Globus pallidus (tissue), 1 donor: ENCODE measurements at places on chromosomes 7 and 10.

- no peak for DNase-seq
These were observed 21.8 kb upstream of the YWHAG start for GRCh38 chr7:76380623-76380966.

- no peak for DNase-seq
These were observed 243.0 kb upstream of the KLF6 start for GRCh38 chr10:4028027-4028471.

DNA sequence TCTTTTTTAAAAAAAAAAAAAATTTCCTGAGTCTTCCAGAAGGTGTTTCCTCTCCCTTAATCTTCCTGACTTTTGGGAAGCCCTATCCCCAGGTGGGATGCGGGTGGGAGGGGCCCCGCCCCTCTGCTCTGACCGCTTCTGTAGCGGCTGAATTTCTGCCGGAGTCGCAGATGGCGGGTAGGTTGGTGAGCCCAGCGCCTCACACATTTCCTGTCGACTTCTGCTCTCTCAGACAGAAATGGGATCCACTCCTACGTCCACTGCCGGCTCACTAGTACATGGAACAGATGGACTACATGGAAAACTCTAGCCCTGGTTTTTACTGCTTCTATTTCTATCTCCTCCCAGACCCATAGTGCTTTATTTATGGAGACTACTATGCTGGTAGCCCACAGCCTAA lies 90.9 kb downstream of the NEUROD6 start:
- DNase-seq = no peak

GRCh38 chr10:103706762-103707161 lies 148.6 kb downstream of the SH3PXD2A start:
- no peak for DNase-seq

GRCh38 chr10:121639416-121639815 lies 41.2 kb upstream of the FGFR2 start:
- DNase-seq = no peak

GRCh38 chr7:47439181-47439667 lies 142.7 kb downstream of the TNS3 start:
- DNase-seq = no peak

GRCh38 chr10:132834311-132834761 lies 48.4 kb upstream of the NKX6-2 start:
- no peak for DNase-seq

- no peak for DNase-seq
These were observed 18.9 kb upstream of the ZNF736 start for GRCh38 chr7:64294701-64295420.

GRCh38 chr7:91694351-91694841 lies 186.1 kb downstream of the MTERF1 start:
- DNase-seq = no peak

GRCh38 chr7:128303643-128304042 lies 40.1 kb downstream of the RBM28 start:
- no peak for DNase-seq

DNA sequence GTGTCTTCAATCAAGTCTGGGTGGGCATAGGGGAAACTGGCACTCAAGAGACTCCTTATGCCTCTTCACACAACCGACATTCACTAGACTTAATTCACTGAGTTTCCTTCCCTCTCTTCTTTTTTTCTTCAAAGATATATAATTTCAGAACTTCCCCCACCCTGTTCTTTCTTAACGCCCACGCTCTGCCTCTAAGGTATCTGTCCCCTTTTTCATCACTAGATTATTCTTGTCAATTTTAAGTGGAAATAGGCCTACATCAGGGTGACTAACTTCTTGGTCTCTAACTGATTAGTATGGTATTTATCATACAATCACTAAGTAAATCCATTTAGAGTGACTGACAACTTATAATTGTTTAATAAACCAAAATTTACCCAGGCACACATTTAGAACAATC lies 126.7 kb downstream of the CDCA7L start:
- no peak for DNase-seq

DNA sequence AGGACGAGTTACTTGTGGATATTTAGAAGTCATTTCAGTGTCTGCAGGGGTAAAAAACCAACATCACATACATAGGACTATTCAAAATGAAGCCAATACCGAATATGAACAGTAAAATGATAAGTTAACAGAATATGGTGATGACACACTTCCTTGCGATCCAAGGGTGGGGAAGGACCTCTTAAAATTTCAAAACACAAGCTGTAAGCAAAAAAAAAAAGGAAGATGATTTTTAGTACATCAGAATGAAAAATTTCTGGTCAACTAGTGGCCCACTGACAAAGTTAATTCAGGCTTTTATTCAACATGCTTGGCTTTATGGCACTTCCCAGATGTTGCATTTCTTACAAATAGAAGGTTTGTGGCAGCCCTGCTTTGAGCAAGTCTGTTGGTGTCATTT lies 19.0 kb upstream of the GALNTL5 start:
- DNase-seq = no peak

- no peak for DNase-seq
These were observed 157.9 kb downstream of the GFRA1 start for GRCh38 chr10:116115036-116115641.

DNA sequence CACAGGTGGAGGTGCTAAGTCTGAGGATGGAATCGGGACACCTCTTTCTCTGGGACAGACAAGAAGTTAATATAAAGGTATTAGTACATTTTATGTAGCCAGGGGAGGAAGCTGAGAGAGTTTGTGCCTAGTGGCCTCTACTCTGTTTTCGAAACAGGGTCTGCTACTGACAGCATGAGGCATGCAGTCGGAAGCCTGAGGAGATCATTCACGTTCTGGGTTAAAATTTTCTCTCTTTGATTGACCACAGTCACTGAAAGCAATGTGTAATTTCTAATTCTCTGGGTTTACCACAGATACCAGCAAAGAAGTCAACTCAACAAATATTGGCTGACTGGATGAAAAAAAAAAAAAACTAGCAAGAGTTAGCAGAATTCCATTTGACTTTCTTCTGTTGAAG lies 53.3 kb upstream of the KCTD7 start:
- no peak for DNase-seq

DNA sequence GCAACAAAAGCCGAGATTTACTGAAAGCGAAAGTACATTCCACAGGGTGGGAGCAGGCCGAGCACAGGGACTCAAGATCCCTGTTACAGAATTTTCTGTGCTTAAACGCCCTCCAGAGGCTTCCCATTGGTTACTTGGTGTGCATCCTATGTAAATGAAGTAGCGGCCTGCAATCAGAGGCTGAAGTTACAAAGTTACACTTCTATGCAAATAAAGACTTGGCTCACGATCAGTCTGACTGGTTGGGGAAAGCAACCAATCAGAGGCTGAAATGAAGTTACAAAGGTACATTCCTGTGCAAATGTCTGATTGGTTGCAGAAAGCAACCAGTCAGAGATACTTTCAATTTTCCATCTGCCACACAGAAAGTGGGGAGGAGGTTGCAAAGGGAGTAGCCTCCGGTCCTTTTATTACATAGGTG lies 4.1 kb downstream of the ACBD7 start:
- DNase-seq = peak; percentile 59

- no peak for DNase-seq
These were observed 346.7 kb upstream of the ANKRD30A start for GRCh38 chr10:36778651-36779050.

DNA sequence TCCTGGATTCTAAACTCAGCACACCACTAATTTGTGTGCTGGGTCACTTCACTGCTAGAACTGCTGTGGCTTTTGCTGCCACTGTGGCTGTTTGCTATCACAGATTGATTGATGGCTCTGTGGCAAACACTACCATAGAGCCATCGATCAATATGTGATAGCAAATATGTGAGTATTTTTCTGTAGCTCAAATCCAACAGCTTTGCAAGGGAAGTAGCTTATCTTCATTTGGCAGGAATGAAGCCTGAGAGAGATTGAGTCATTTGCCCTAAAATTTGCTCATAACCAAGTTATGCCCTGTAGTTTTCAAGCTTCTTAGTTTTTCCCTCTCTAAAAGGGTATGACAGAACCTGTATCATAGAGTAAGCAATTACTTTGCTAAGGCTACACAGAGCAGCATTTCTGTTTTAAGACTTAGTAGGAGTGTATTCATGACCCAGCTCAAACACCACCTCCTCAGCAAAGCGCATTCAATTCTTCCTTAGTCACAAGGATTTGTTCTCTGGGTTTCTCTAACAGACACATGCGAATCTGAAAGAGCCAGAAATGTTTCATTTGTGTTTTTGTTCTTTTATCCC lies 43.1 kb downstream of the MINPP1 start:
- DNase-seq = no peak

GRCh38 chr7:25460433-25460832 lies 232.1 kb upstream of the NPVF start:
- DNase-seq = no peak

DNA sequence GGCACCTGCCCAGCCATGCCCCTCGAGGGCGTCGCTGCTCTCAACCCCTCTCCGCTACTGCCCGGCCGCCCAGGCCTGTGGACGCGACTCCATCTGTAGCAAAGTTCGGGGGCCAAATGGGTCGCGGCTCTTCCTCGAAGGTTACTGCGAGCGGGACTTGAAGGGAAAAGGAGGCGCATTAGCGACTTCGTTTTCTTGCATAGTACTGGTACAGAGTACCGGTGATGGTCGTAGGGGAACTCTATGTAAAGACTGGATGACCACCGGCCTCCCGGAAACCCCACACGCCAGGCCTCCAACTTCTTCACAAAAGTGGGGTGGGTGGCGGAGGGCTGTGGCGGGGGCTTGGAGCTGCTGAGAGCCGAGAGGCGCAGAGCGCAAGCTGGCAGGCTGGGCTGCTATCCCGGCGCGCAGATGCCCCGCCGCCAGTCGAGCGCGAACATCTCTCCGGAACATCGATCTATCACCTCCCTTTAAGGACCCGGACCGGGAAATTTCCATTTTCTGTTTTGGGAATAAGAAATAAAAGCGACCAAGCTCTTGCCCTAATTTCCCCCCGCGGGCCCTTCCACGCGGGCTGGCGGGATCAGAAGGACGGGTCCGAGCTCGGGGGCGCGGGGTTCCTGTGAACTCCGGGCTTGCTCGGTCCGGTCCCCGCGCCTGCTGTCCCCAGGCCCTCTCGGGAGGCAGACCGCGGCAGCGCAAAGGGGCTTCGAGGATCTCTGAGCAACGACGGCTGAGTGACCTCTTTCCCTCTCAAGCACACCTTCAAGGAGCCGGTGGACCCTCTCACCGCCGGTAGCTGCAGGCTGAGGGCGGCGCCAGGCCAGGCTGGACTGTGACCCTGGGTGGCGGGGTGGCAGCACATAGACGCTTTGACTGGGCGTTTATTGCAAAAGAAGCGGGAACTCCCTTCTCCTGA lies 12.2 kb upstream of the FEZF1 start:
- DNase-seq = no peak

DNA sequence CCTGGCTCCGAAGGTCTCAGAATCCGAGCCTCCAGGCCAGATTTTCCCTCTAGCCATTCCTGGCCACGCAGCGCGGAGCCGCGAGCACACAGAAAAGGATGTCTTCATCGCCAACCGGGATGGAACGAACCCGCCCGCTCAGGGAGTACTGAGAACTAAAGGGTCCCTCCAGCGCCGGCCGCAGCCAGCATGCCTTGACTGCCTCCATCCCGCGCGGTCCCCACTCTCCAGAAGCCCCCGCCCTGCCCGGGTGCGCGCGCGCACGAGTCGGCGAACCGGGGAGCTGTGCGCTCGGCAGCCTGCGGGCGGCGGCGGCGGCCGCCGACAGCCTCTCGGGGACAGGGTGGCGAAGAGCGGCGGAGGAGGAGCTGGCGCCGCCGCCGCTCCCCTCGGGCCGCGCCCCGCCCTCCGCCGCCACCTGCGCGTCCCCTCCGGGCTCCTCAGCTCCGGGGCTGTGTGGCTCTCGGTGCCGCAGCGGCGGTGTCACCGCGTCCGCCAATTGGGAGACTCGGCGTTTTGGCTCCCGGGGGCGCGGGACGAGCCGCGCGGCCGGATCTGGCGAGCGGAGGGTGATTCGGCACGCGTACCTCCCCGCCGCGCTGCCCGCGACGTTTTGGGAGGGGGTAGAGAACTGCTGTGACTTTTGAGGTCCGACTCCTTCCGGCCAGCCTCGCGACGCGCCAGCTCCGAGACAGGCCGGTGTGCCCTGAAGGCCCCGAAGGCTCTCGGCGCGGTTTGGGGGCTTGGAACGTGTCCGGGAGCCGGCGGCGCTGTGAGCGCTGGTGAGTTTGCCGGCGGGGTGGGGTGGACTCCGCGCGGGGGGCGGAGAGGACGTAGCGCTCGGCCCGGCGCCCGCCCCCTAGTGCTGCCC lies 453 bp upstream of the GALNT17 start:
- DNase-seq = no peak

DNA sequence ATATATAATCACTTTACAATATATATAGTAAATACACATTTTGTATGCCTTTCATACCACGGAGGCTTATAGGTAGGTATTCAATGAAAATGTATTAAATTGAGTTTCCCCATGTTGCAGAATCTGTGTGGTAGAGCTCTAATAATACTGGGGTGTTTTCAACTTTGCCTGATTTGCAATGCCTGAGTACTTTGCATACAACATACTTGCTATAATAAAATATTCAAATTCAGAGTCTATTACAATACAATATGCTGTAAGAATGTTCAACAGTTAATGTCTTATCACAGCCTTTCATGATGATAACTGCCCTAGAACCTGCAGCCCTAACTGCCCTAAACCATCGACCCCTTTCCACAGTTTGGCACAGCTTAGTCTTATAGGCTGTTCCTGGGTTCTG lies 114.6 kb downstream of the DGKI start:
- DNase-seq = no peak

DNA sequence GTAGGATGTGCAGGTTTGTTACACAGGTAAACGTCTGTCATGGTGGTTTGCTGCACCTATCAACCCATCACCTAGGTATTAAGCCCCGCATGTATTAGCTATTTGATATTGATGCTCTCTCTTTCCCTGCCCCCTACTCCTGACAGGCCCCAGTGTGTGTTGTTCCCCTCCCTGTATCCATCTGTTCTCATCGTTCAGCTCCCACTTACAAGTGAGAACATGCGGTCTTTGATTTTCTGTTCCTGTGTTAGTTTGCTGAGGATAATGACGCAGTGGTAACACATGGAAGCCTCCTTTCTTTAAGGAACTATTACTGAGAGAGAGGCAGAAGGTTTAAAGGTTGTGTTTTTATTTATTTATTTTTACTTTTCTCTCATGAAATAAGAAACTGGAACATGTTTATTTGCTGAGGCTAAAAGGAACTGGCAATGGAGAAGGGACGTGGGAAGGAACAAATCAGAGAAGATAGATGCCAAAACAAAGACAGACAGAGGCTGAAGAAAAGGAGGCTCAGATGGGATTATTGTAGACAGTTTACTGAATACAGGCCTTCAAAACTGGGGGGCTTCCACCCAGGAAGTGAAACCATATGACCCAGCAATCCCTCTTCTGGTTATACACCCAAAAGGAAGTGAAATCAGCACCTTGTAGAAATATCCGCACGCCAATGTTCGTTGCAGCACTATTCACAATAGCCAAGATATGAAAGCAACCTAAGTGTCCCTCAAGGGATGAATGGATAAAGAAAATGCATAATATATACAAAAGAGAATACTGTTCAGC lies 556.3 kb downstream of the GRM8 start:
- no peak for DNase-seq

DNA sequence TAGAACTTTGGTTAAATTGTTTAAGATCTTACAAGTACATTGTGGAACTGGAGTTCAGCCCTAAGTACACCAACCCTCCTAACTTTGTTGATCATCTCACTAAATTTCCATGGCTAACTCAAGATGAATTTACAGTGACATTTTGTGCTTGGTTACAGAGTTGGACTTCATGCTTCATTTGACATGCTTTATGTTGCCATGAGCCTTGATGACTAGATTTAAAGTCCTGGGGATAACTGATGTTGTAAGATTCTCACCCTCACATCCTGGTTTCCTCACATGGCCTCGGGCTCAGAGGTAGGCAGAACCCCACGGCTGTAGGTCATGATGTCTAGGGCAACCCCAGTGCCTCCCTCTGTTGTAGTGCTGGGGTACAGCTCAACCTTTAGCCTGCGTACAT lies 397.2 kb upstream of the IGFBP3 start:
- no peak for DNase-seq

- no peak for DNase-seq
These were observed 6.7 kb upstream of the INSYN2A start for GRCh38 chr10:127203067-127203466.
